ENCODE measurements at places on chromosomes 5 and 9.

GRCh38 chr5:157890836-157891597 lies 32.1 kb upstream of the CLINT1 start:
- no peak for DNase-seq

- DNase-seq = no peak
These were observed 1.7 kb downstream of the GRIN3A start for GRCh38 chr9:101736717-101737116.

- no peak for DNase-seq
These were observed 1941.6 kb upstream of the C9orf72 start for GRCh38 chr9:29514862-29515261.

- no peak for DNase-seq
These were observed 15.9 kb downstream of the RLN2 start for GRCh38 chr9:5288591-5288990.

GRCh38 chr5:69414885-69415583 lies at the start of gene MARVELD2:
TSS of gene MARVELD2 (plus strand) at chr5:69415116. CDS start at chr5:69419386, 4,270 bp downstream.
- peak; percentile 4 for DNase-seq

GRCh38 chr9:95757439-95757838 lies 118.1 kb upstream of the ERCC6L2 start:
- DNase-seq = no peak
